Left forelimb (tissue), 1 donor: ENCODE measurements at places on chromosomes 7 and 10.

DNA sequence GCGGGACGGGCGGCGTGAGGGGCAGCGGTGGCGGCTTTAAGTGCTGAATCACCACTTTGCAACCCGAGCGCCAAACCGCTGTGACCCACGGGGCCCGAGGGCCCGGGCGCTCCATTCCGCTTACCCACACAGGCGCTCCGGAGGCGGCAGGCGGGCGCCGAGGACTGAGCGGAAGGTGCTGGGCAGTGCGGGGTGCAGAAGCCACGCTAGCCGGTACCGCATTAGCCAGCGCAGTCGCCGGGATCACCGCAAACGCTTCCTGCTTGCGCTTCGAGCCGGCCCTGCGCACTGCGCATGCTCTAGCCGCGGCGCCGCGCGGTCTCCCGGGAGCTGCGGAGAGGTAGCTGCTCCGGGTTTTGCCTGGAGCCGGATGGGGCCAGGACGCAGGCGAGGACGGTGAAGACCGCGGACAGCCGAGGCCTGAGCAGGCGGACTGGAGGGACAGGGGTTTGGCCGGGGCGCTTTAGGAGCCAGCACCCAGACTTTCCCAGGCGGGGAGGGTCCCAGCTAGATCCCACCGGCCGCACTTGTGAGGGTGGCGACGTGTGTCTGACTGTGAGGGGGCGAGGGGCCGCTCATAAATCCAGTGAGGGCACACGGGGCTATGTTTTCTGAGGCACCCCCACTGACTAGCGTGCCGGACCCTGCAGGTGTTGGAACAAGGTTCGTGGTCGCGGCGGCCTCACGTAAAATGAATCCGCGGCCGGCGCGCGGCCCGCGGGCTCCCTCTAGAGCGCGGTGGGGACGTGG, at the start of gene IDE:
Gene IDE, minus strand, starts transcription at position 296 of the 750 bp plus-strand sequence. Its CDS starts 74 bp downstream, at position 222.
- peak; percentile 90 for DNase-seq

DNA sequence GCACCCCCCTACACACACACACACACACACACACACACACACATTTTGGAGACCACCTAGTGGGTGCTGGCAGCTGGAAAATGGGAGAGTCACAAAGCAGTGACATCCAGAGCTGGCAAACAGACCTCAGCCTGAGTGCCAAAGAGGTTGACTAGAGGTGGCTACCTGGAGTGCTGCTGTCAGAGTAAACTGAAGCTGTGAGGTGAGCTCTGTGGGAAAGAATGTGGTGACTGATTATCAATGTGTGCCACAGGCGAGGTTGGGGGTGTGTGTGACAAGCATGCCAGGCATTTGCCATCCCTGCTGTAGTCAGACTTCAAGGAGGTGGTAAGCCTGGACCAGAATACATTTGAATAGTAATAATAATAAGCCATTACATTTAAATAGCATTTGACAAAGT, 120.6 kb downstream of the SLIT1 start:
- no peak for DNase-seq

- DNase-seq: no peak
Measured at GRCh38 chr10:2921956-2922680, 145.2 kb upstream of the PFKP start.

GRCh38 chr10:118692872-118693271, 61.9 kb downstream of the CACUL1 start:
- DNase-seq: no peak

GRCh38 chr7:127807829-127808228, 155.8 kb downstream of the SND1 start:
- no peak for DNase-seq

- DNase-seq: no peak
Measured at GRCh38 chr10:132723330-132723970, 62.5 kb downstream of the NKX6-2 start.

DNA sequence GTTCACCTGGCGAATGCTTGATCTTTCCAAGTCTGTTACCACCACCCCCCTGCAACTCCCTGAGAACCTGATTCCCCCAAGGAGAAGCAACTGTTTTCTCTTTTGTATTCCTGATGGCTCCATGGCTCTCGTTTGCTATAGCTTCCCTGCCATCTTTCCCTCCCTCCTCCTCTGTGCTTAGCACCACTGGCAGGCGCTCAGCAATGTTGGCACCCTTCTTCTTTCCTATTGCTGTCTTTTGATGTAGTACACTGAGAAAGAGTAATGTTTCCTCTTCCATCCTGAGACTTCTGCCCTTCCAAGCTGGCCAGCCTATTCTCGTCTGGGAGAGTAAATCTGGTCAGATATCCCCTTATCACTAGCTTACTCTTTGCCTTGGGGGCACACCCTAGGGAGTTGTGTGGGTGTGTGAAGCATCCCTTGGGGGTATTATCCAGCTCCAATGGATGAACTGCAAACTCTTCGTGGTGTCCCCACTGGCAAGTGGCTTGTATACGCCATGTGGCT, 74.0 kb downstream of the BMPER start:
- no peak for DNase-seq

GRCh38 chr7:102834466-102834865, 78.3 kb upstream of the LRRC17 start:
- DNase-seq: no peak
